ENCODE measurements at places on chromosomes 12 and 14.

DNA sequence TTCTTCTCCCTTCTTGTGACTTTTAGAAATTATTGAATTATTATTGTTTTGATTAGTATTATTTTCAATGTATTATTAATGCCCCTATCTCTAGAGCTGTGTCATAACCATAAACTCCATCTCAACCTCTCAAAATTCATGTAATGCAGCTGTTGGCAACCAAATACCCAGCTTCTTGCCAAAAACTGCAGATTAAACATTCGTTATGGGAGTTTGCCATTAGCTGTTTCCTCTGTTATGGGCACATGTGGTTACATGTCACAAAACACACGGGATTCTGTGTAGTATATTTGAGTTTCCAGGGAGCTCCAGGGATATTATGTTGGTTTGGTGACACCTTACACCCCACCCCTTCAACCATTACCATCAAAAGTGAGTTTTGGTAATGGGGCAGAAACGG is 2.8 kb upstream of the ALX1 start:
- DNase-seq = no peak

GRCh38 chr12:122040579-122041386 is 19.1 kb downstream of the BCL7A start:
- DNase-seq = no peak

GRCh38 chr12:15782667-15783066 is 6.5 kb downstream of the EPS8 start:
- peak; percentile 68 for DNase-seq

GRCh38 chr12:42167711-42168110 is 23.0 kb upstream of the GXYLT1 start:
- no peak for DNase-seq

DNA sequence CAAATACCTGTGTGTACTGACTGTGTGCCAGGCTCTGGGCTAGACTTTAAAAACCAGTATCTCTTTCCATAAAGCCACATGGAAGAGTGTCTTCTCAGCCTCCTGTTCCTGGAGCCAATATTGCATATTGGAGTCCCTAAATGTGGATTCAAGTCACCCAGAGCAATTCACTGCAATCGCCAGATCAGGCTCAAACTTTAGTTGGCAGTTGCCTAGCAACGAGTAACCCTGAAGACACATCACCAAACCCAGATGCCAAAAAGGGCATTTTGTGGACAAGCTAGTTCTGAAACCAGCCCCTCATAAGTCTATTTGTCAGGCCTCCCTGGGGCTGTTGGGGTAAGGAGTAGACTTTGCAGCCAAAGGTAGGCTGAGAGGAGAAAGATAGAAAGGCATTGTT is 13.7 kb downstream of the DPF3 start:
- DNase-seq = no peak

GRCh38 chr12:121144416-121144914 is 11.8 kb downstream of the P2RX7 start:
- DNase-seq = peak; percentile 18

GRCh38 chr14:25250516-25250915 is 200.6 kb upstream of the STXBP6 start:
- DNase-seq = no peak

GRCh38 chr12:117437516-117438255 is 76.3 kb upstream of the NOS1 start:
- no peak for DNase-seq

GRCh38 chr12:7060353-7060954 is at the start of gene C1S:
TSS of gene C1S (plus strand) at chr12:7060718. CDS start at chr12:7061913, 1,195 bp downstream.
- DNase-seq = peak; percentile 88

GRCh38 chr14:28461389-28461788 is 305.2 kb upstream of the FOXG1 start:
- DNase-seq = no peak
